CD4-positive, alpha-beta T cell treated with Interleukin-12 subunit alpha and Interleukin-12 subunit beta, for 1 hour (primary cell): ENCODE measurements at places on chromosomes 5 and 9.

GRCh38 chr9:72649127-72649442 is 127.7 kb downstream of the TMC1 start:
- DNase-seq, result no peak

DNA sequence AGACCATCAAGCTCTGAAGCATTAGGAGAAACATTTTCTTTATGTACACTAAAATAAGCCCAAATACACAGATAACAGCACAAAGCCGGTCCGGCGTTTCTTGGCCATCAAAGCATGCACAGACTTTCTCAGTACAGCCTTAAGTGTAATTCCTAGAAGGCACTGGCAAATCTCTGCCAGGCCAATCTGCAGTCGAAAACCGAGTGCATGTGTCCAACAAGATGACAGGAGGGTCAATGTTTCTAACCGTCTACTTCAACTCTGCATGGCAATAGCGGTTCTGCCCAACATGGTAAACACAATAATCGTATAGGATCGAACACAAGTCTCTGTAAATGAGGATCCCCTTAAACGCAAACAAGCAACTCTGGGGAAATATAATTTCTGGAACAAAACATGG is 1.1 kb downstream of the ARL15 start:
- DNase-seq, result no peak

GRCh38 chr9:93955111-93955980 is at the start of gene BARX1:
TSS of gene BARX1 (minus strand) at chr9:93955355. CDS start at chr9:93955146, 209 bp downstream.
- DNase-seq, result no peak

DNA sequence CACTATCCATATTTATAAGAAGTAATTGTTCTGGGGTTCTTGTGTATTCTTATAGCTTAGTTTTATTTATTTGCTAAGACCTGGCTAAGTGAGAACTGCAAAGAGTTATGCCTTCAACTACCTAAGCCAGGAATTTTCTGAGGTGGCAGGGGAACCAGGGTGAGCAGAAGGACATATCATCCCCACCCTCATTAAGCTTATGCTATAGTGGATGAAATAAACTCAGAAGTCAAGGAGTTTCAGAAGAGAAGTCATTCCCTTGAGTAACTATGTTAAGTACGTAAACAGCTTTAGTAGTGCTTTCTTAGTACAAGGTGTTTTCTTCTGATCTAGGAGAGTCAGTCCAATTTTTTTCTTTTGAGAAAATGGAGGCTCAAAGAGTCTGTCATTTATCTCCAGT is 41.7 kb downstream of the STK32A start:
- no peak for DNase-seq

DNA sequence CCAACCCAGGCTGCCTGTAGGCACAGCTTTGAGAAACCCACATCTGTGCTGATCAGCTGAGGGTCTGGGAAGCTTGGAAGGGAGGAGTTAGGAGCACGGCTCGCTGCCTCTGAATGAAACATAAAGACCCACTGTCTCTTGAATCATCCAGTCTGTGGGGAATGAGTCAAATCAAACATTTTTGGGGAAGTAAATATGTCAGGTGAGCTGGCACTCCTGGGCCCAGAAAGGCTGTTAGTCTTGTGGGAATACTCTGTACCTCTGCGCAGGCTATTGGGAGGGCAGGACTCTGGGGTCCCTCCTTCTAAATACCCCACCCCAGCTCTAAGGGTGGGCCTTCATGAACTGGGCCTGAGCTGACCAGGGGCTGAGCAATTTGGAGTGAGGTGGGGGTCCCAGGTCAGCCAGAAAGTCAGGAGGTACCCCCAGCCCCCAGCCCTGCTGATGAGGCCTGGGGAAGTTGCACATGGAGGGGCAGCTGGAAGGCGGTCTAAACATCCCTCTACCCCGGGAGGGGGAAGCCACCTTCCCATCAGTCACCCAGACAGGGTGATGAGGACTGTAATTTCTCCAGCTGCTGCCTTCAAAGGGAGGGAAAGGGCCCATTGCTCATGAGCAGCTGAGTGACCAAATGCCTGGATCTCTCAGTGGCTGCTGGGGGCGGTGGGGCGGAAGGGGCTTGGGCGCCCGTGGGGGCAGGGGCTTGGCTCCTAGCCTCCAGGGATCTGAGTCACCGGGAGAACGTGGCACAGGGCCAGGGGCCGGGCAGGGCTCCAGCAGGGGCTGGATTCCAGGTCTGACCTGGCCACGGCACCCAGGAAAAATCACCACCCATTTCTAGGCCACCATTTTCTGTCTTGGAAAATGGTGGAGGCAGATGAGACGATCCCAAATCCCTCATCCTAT is 10.8 kb downstream of the FIBCD1 start:
- no peak for DNase-seq

DNA sequence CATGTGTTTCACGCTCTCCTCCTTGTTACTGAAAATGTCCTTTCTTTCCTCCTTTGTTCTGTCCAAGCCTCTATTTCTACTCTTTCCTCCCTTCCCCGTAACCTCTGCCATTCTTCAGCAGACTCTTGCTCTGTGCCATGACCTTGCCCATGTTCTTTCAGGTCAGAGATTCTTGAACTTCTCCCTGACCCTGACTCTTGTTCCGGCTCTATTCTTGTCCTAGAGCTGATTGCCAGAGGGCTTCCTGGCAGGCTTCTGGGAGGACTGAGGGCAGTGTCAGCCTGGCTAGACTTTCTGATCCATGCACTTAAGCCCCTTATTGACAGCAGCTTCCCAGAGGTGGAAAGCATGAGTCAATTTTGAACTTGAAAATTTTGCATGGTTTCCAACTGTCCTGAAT is 174.2 kb downstream of the TMEM161B start:
- DNase-seq, result no peak

DNA sequence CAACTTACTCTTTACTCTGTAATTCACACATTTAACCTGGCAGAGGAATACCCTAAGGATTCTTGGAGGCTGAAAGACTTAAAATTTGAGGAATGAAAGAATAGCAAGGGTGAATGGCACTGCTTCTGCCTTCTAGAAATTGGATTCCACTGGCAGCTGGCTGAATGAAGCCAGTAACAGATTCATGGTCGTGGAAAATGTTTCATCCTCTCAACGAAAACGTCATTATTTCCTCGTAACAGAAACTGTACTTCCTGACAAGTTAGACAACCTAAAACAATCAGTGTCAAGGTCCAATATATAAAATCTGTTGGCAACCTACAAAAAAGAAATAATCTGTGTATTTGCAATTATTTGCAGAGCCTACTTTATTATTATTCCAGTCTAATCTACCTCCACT is 39.7 kb downstream of the BNC2 start:
- no peak for DNase-seq

- DNase-seq, result peak; percentile 47
These were observed 9.2 kb downstream of the ENC1 start for GRCh38 chr5:74631081-74631953.

- DNase-seq, result no peak
These were observed 145.3 kb upstream of the RASEF start for GRCh38 chr9:83208065-83208850.

DNA sequence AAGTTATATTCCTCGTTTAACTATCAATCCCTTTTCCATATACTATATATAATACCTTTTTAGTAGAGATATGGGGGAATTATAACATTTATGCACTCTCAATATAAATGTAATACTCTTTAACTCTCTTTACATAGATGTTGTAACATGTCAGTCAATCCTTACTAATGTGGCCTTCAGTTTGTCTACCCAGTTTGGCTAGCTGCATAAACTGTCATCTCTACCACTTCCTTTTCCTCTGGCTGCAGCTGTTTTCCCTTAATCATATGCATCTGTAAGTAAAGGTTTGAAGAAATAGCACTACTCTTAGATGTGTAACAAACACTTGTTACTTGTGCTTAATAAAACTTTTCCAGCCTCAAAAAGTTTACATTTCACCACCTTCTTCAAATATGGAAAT is 13.4 kb downstream of the ABHD17B start:
- peak; percentile 48 for DNase-seq

- no peak for DNase-seq
These were observed 327.4 kb downstream of the SH3GL2 start for GRCh38 chr9:17906176-17906840.

DNA sequence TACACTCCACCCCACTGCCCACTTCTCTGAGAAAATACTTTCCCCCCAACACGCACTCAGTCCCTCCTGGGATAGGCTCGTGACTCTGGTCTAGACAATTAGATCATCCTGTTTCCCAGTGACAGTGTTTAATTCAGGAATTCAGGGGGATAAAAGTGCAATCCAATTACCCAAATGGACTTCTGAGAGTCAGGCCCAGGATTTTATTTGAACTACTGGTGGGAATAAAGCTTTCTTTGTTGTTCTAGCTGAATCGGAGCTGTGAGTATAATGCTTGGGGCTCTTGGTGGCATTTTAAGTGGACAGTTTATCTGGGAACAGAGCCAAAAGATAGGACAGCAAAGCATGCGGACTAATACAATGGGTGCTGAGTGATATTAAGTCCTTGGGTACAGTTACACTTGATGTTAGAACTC is 683.3 kb downstream of the MAT2B start:
- no peak for DNase-seq
